ENCODE measurements at places on chromosomes 16 and 17. TPM values are rescaled to one million over a fixed set of nuclear protein-coding genes. Genes with fewer than 3 reads are reported as not detected.

GRCh38 chr16:58306327-58306726 lies 11.5 kb upstream of the PRSS54 start:
- peak; percentile 19 for DNase-seq

- DNase-seq: no peak
Observed at GRCh38 chr17:72710834-72711233, 381.7 kb downstream of the SLC39A11 start.

- DNase-seq: no peak
Observed at GRCh38 chr17:69711541-69711940, 297.0 kb downstream of the MAP2K6 start.

DNA sequence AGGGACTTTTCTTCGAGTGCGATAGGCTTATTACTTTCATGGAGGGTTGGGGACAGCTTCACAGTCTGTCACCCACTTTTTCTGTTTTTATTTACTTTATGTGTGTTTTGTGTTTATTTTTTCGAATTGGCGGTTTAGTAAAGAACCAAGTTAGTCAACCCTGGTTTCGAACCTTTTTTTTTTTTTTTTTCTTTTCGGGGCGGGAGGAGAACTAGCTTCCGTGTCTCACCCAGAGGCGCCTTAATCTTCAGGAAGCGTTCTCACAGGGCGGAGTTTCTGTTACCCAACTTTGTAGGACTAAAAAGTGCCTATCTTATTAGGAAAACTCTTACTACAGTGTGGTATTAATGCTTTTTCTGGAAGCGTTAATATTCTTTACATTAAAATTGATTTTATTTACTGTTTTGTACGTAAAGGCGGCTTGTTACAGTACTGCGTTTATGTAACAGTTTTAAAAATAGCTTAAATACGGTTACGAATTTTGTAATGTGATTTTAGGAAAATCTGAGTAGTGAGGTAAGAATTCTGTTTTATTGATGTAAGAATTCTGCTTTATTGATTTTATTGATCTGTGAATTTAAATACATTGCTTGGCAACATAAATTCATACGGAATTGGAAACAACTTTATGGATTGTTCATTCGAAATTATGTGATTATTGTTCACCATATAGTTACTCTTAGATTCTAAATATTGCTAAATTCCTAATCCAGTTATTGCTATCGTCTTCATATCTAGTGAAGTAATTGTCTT lies 885 bp downstream of the ZNF207 start:
- DNase-seq: peak; percentile 35

GRCh38 chr17:38730526-38731379 lies 612 bp downstream of the CISD3 start:
- peak; percentile 67 for DNase-seq

DNA sequence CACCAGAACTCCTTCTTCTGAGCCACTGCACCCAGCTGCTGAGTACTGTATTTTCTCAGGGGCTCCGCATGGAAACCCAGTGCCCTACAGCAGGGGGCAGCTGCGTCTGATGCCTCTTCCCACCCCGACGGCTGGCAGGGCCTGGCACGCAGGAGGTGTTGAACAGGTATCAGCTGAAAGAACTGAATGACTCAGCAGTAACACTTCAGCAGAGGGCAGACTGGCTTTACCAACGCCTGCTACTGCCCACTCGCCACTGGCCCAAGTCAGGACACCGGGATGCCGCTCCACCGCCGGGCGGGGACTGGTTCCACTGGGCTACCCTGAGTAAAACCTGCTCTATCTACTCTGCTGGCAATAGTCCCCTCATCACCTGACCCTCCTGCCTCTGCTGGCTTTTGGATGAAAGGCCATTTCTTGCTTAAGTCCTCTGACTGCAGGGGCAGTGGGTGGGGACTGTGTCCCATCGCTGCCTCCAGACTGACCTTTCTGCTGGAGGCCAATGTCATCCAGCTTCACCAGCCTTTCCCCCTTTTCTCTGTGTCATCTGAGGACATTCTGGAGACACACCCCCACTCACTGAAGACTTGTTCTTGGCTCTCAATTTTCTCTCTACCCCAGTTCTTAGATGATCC lies 100.4 kb upstream of the FA2H start:
- no peak for DNase-seq

DNA sequence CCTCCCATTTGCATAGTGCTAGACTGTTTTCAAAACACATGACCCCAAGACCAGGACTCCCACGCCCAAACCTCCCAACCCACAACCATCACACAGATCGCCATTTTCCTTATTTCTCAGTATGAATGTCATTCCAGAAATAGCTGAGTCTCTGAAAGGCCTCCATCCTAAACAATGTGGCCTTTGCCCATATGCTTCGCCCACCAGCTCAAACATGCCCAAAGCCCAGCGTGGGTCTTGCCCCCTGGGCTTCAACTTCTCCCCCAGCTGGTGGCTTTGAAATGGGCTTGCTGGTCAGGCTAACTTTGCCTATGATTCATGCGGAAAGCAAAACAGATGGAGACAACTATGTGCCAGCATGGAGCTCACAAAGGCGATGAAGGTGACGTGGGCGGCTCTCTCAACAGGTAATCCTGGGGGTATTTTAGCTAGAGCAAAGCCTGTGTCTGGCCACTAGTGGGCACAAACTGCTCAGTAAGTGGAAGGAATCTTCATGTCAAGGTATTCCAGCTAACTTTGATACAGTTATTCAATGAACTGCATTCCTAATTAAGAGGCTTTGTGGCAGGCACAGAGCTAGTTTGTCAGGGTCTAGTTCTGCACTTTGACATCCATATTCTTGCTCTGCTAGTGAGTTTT lies 17.1 kb downstream of the PMP22 start:
- DNase-seq: no peak

- no peak for DNase-seq
Observed at GRCh38 chr16:63130942-63131341, 1094.7 kb upstream of the CDH8 start.

- DNase-seq: peak; percentile 74
Observed at GRCh38 chr17:40536295-40537171, 28.7 kb downstream of the CCR7 start.

GRCh38 chr17:51746421-51746820 lies 412.1 kb downstream of the CA10 start:
- DNase-seq: no peak

DNA sequence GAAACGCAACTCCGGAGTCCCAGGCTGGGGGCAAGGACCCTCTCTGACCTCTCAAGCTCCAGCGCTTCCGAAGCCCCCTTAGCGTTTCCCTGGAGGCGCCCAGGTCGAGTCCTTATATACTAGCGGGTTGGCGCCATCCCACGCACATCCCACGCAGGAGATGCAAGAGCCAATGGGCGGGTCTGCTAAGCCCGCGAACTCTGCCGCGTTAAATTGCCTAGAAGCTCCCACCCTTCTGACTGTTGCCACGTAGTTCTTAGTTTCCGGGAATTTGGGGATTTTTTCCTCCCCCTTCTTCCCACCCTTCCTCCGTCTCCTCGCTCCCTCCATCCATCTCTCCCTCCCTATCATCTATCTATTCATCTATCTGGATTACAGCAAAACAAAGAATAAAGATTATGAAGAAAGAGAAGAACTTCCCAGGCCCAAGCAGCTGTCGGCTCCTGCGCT lies at the start of gene SLFN11:
SLFN11 (minus strand) TSS at position 88 of the 450 bp plus-strand sequence. CDS start 9,814 bp downstream, outside the sequence.
- peak; percentile 83 for DNase-seq

DNA sequence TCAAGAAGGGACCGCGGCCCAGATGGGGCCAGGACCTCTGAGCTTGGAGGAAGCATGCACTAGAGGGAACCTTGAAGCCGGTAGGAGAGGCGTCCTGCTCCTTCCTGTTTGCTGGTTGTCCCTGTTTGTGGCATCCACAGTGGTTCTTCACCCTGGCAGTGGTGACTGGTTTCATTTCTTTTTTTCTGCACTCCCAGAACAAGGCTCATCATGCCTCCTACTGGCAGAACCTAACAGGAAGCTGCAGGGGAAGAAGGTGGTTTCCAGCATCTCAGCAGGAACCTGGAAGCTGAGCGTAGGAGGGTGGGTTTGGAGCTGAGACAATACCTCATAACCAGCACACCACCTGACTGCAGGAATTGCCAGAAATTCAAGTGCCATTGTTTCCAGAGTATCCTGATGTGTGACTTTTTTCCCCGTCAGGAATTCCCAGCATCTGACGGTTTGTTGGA lies 5.8 kb downstream of the TMEM231 start:
- peak; percentile 44 for DNase-seq

DNA sequence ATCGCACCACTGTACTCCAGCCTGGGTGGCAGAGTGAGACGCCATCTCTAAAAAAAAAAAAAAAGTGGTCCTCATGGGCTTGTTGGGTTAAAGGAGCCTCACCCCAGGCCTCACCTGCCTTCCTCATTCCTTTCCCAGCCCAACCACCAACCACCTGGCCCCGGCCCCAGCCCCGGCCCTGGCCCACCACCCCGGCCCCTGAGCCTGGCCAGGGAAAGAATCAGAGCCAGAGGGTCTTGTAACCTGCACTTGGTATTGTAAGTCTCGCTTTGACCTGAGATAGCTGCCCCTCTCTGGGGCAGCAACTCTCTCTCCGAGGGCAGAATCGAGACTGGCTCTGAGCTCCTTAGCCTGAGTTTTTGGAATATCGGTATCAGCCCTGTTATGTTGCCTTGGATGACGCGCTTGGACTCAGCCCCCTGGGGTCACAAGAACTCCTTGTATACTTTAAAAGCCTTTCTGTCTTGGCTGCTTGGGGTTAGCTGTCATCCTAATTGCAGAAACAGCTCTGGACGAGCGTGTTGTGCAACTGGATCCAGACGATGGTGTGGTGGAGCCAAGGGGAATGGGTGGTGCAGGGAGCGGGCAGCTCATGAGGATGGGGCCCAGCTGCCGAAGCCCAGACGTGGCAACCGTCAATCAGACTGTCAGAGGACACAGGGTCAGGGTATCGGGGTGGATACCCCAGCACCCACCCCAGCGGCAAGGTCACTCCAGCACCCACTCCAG lies 14.6 kb downstream of the SMTNL2 start:
- DNase-seq: no peak

DNA sequence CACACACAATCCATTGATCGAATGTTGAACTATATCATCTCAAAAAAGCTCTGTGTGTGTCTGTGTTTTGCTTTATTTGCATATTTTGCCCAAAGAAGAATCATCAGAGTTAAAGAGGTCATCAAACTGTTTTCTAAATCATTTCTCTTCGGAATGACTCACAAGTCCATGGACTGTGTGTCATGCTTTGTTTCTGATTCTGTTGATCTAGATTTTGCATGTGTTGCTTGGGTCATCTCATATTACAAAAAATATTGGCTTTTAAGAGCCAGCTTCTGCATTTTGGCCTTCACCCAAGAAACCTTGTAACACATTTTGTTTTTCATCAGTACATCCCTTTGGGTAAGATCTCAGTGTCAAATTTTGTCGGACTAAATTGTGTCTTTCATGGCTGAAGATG lies 471.2 kb upstream of the HSBP1 start:
- no peak for DNase-seq

DNA sequence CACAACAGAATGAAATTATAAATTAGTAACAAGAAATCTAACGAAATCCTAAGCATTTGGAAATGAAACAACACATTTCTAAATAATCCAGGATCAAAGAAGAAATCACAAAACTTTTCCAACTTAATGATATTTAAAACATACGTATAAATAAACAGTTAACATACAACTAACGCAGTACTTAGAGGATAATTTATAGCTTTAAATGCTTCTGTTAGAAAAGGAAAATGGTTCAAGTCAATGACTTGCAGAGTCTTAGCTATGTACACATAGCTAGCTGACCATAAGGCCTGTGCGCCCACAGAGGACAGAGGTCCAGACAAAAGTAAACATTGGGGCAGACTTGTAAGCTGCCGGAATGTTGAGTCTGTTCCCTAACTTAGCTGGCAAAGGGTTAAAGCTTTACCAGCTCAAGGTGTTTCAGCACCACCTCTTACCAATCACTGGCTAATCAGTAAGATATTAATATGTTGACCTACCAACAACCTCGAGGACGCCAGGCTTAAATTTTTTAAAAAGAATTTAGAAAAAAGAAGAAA lies 84.6 kb downstream of the PARN start:
- DNase-seq: no peak

- DNase-seq: no peak
Observed at GRCh38 chr17:71251276-71251675, 869.5 kb upstream of the SOX9 start.

DNA sequence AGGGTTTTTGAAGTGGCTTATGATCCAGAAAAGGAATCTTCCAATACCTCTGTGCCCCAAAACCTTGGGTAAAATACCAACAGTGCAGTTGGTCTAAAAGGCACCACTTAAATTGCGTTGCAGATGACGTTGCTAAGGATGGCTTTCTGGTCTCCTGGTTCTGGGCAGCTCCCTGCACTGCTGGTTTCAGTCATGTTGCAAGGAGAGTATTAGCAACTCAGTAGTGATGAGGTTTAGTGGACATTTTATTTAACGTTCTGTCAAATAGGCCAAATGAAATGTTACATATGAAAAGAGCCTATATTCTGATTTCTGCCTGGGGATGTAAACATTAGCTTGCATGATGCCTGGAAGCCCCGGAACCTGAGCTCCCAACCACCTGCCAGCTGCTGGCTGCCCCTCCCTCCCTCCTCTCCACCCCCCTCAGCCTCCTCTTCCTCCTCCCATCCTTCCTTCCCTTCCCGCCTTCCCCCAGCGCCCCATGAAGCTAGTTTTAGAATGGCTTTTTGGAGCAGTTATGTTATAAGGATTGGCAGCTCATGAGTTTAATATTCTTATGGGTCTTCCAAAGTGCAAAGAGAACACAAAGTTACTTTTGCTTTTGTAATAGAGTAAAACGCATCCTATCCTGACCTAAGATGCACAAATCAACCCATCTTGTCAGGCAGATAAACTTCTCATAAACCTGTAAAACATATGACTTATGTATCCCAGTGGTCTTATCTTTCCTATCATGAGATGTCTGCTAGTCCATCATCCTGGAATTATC lies 20.7 kb downstream of the CD7 start:
- no peak for DNase-seq

GRCh38 chr17:48412841-48413240 lies 17.2 kb downstream of the SKAP1 start:
- no peak for DNase-seq

- no peak for DNase-seq
Observed at GRCh38 chr16:85601730-85602401, 11.3 kb upstream of the GSE1 start.

DNA sequence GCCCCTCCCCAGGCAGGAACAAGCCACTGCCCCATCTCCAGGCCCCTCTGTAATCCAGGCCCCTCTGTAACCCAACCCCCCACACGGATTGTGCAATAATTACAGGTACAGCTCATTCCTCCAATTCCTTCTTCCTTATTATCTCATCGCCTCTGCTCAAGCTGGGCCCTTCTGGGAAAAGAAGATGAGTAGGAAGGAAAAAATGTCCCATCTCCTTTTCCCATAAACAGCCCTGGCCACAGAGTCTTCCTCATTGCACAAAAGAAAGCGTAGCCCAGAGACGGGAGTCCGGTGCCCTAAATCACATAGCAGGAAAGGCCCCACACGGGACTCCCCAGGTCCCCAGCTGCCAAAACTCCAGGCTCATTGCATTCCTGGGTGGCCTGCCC lies 3.6 kb upstream of the LITAFD start:
- no peak for DNase-seq

- no peak for DNase-seq
Observed at GRCh38 chr16:22945361-22945760, 131.4 kb downstream of the HS3ST2 start.

Gene NXN
- total RNA-seq: 51.8 TPM

Gene ALDH3A1
- 51.1 TPM for total RNA-seq

Gene CISD3
- total RNA-seq: 6.7 TPM

Gene CA7
- not detected for total RNA-seq

Gene GNGT2
- 0.87 TPM for total RNA-seq

Gene TP53TG3C
- total RNA-seq: not detected

Gene KRT25
- total RNA-seq: not detected

Gene CCL5
- not detected for total RNA-seq

Gene IKZF3
- total RNA-seq: not detected

All from H4 (cell line).